ENCODE measurements at places on chromosomes 7 and 10. TPM values are rescaled to one million over a fixed set of nuclear protein-coding genes. Genes with fewer than 3 reads are reported as not detected.
A peak's percentile ranks its signal among the peaks of the same experiment; 100 is the strongest.

Gene PIP
- not detected for total RNA-seq

Gene MYOZ1
- total RNA-seq, result not detected

Gene SPAG6
- total RNA-seq, result 0.19 TPM

Gene HOXA6
- total RNA-seq, result 0.92 TPM

Gene TRPV5
- not detected for total RNA-seq

Gene GDF2
- not detected for total RNA-seq

GRCh38 chr7:78792006-78792405 is 661.5 kb downstream of the MAGI2 start:
- H3K27ac ChIP-seq, result no peak overlapping the region
- no peak overlapping the region for H3K4me3 ChIP-seq
- peaks cover 12% of the 10 kb centered on the region for H3K4me1 ChIP-seq
- DNase-seq, result no peak

- DNase-seq, result no peak
- H3K27ac ChIP-seq, result no peak overlapping the region
- no peaks in the 10 kb centered on the region for H3K27me3 ChIP-seq
- H3K4me1 ChIP-seq, result no peaks in the 10 kb centered on the region
- H3K36me3 ChIP-seq, result no peaks in the 10 kb centered on the region
- no peak overlapping the region for H3K4me3 ChIP-seq
Measured at GRCh38 chr10:85105614-85106255, 777.3 kb downstream of the CCSER2 start.

GRCh38 chr7:79272066-79272669 is 181.3 kb downstream of the MAGI2 start:
- no peak for DNase-seq
- no peak overlapping the region for H3K4me3 ChIP-seq
- no peaks in the 10 kb centered on the region for H3K4me1 ChIP-seq

- peaks cover 33% of the 10 kb centered on the region for H3K4me1 ChIP-seq
- no peak for DNase-seq
- H3K36me3 ChIP-seq, result no peaks in the 10 kb centered on the region
- H3K27ac ChIP-seq, result no peak overlapping the region
Measured at GRCh38 chr10:3397231-3397630, 224.6 kb upstream of the PITRM1 start.

DNA sequence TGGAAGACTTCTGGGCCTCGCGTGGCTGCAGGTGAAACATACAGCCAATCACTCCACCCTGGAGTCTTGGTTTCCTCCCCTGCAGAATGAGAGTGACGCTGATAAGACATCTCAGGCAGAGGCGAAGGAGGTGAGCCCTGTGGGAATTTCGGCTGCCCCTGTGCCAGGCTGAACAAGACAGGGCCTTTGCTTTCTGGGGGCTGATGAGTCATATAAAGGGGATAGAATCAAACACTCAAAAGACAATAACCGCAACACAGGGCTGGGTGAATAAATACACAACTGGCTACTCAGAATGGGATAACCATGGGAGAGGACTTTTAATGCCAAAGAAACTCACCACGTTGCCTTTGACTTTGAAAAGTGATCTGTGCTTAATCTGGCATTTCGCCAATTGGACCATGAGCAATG is 143.8 kb downstream of the KCNMA1 start:
- DNase-seq, result no peak
- H3K4me1 ChIP-seq, result peaks cover 50% of the 10 kb centered on the region
- no peak overlapping the region for H3K4me3 ChIP-seq

DNA sequence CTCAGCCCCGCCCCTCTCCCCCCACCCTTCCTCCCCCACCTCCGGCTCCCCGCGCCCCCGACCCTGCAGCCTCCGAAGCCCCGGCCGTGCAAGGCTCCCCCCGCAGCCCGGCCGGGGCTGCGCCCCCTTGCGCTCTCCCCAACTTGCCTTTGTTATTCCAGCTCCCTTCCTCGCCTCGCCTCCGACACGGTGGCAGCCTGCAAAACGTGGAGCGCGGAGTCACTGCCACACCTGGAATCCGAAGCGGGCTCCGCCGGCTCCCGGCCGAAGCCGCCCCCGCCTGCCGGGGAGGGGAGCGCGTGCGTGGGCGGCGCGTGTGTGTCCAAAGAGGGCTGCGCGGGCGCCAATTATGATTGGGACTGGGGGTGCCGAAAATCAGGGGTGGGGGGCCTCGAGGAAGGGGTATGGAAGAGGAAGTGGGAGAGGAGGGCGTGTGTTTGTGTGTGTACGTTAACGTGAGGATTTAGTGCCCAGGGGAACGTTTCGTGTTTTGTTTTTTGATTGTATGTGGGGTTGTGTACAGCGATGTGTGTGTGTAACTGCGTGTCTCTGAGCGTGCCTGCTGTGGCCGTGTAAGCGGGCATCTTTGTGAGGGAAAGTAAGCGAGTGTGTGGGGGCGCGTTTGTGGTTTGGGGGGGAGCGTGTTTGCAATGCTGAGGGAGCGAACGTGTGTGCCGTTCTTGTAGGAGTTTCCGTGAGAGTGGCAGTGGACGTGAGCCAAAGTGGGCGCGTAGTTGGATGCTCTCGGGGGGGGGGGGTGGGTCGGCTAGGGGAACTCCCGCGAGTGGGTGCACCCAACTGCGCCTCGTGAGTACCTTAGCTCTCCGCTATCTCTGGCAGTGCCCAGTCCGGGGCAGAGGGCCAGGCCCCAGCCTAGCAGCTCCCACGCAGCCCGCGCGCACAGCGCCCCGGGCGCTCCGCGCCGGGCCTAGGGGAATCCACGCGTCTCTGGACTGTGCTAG is 1.2 kb upstream of the ZMIZ1 start:
- peaks cover 24% of the 10 kb centered on the region for H3K4me1 ChIP-seq
- H3K36me3 ChIP-seq, result no peaks in the 10 kb centered on the region
- peaks cover 7% of the 10 kb centered on the region for H3K27me3 ChIP-seq
- peak overlapping the region; percentile 88 for H3K4me3 ChIP-seq
- peak; percentile 97 for DNase-seq

DNA sequence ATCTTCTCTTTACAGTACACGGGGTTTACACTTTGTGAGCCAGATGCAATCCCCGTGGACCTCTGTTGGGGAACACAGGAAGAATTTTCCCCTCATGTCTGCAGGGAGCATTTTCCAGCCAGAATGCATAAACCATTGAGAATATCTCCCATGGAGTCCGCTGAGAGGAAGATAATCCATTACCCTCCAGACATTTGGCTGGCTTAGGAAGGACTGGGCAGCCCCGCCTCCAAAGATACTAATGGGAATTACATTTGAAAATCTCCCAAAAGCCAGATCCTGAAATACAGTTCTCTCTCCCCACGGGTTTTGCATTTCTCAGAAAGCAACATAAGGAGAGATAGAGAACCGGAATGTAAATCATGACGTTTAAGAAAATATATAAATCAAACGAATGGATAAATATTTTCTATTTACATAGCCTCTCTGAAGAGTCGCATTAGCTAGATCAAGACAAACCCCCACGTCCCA is 53.5 kb downstream of the TRIL start:
- peak overlapping the region; percentile 31 for H3K4me3 ChIP-seq
- no peak overlapping the region for H3K27ac ChIP-seq
- no peaks in the 10 kb centered on the region for H3K27me3 ChIP-seq
- DNase-seq, result no peak

DNA sequence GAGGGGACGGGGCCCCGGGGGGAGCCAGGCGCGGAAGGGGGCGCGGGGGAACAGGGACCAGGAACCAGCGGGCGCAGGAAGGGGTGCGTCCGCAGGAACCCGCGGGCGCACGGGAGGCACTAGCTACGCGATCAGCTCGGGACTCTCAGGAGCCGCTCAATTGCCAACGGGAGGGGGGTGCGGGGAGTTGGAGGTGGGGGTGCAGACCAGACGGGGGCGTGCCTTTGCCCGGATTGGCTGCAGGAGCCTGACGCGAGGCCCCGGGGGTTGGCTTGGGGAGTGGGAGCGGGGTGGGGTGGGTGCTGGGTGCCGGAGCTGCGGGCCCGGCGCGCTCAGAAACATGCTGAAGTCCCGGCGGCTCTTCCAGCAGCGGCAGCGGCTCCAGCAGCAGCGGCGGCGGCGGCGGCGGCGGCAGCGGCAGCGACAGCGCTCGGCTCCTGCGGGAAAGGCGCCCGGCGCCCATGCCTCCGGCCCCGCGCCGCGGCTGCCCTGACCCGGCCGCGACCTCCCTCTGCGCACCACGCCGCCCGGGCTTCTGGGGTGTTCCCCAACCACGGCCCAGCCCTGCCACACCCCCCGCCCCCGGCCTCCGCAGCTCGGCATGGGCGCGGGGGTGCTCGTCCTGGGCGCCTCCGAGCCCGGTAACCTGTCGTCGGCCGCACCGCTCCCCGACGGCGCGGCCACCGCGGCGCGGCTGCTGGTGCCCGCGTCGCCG is at the start of gene ADRB1:
ADRB1 (plus strand) TSS at position 335 of the 715 bp plus-strand sequence; CDS start at position 602, 267 bp downstream.
- H3K27me3 ChIP-seq, result peaks cover 3% of the 10 kb centered on the region
- peaks cover 38% of the 10 kb centered on the region for H3K4me1 ChIP-seq
- DNase-seq, result peak; percentile 95
- peak within 1 kb of the TSS; percentile 72 for H3K4me3 ChIP-seq
- H3K27ac ChIP-seq, result peak within 1 kb of the TSS; percentile 95

DNA sequence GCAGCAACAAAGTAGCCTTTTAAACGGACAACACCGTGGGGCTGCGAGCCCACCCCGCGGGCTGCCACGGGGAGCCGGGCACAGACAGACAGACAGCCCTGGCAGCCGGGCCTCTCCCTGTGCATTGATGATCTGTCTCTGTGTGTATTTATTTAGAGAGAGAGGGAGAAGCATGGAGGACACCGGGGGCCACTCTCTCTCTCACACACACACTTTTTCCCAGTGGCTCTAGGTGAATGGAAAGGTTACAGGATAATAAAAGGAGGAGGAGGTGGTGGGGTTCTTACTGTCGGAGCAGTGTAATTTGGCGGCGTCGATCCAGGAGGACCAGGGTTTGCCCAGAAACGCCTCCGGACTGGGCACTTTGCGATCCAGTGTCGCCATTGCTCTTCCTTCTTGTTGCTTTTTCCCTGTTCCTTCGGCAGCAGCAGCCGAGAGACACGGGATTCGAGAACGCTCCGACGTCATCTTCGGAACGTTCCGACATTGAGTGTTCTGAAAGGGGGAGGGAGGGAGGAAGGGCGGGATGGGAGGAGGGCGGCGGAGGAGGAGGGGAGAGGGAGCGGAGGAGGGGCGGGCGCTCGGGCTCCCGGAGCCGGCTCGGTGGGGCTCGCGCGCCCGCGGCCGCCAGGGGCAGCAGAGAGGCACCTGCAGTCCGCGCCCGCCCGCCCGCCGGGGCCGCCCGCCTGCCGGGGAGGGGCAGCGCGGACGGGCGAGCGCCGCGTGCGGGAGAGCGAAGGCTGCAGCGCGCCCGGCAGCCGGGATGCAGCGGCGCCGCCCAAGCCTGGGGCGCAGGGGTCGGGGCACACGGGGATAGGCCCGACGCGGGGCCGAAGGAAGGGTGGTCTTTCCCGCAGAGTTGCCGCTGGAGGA is at the start of gene ATXN7L1:
ATXN7L1 (minus strand) TSS at position 509 of the 873 bp plus-strand sequence; CDS start at position 468, 41 bp downstream.
- H3K4me3 ChIP-seq, result peak within 1 kb of the TSS; percentile 84
- peak; percentile 97 for DNase-seq

GRCh38 chr10:9682802-9683201 is 1334.9 kb upstream of the CELF2 start:
- H3K27me3 ChIP-seq, result no peaks in the 10 kb centered on the region
- no peaks in the 10 kb centered on the region for H3K36me3 ChIP-seq
- H3K4me3 ChIP-seq, result no peak overlapping the region
- H3K27ac ChIP-seq, result no peak overlapping the region

DNA sequence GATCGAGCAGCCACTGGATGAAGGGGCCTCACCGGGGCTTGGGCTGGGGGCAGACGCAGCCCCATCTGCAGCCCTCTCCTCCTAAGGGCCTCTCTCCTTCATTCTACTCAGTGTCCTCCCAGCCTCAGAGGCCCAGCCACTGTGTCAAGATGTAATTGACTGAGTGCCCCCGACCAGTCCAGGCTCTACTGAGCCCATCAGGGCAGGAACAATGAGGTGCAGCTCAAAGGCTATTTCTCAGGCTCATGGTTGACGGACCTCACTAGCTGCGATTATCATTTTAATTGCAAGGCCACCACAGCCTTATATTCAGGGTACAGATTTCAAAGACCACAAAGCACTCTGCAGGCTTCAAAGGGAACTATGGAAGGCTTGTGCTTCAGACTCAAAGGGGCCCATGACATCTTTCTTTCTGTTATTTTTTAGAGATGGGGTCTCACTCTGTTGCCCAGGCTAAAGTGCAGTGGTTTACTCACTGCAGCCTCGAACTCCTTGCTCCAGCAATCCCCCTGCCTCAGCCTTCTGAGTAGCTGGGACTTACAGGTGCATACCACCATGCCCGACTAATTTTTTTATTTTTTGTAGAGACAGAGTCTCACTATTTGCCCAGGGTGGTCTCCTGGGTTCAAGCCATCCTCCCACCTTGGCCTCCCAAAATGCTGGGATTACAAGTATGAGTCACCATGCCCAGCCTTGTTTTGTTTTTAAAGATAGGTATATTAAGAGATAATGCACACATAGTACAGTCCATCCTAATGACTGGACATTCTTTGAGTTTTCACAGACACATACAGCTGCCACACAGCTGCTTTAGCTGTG is 23.7 kb downstream of the SLC29A3 start:
- H3K27me3 ChIP-seq, result no peaks in the 10 kb centered on the region
- no peaks in the 10 kb centered on the region for H3K4me1 ChIP-seq
- H3K4me3 ChIP-seq, result no peak overlapping the region

GRCh38 chr7:67654642-67655041 is 658.0 kb downstream of the TYW1 start:
- DNase-seq, result no peak
- peaks cover 53% of the 10 kb centered on the region for H3K4me1 ChIP-seq
- H3K27me3 ChIP-seq, result no peaks in the 10 kb centered on the region
- H3K36me3 ChIP-seq, result no peaks in the 10 kb centered on the region
- H3K4me3 ChIP-seq, result no peak overlapping the region
- H3K27ac ChIP-seq, result peak overlapping the region; percentile 40

DNA sequence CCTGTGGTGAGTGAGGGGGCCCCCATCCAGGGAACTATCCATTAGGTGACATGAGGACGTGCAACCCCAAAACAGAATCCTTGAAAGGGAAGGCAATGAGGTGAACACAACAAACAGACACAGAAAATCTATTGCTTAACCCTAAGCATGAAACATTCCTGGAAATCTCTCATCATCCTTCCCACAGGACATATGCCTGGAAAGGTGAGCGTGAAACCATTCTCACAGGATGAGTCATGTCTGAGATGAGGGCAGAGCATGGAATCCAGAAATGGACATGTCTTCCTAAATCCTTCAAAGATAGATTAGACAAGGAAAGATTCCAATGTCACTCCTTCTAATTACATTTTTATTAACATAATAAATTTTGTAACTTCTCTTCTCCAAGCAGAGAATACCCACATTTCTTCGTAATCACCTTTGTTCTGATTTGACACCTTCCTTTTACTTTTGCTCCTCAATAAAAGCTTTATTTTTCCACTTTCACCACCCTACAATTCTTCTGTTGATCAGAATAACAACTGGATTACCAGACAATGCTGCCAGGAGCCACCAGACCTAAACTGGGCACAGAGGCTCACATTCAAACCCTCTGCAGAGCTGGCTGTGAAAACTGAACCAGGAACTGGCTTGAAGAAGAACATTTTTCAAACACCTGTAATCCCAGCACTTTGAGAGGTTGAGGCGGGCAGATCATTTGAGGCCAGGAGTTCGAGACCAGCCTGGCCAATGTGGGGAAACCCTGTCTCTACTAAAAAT is 67.2 kb downstream of the COBL start:
- no peaks in the 10 kb centered on the region for H3K36me3 ChIP-seq
- no peak overlapping the region for H3K4me3 ChIP-seq
- no peak overlapping the region for H3K27ac ChIP-seq
- H3K27me3 ChIP-seq, result no peaks in the 10 kb centered on the region

Data from esophagus muscularis mucosa (tissue), 4 donors.